ENCODE measurements at places on chromosomes 7 and 10.

- DNase-seq = no peak
These were observed 57.8 kb downstream of the COL26A1 start for GRCh38 chr7:101420436-101420835.

GRCh38 chr7:96388620-96389383 lies 66.9 kb upstream of the SLC25A13 start:
- DNase-seq = no peak

DNA sequence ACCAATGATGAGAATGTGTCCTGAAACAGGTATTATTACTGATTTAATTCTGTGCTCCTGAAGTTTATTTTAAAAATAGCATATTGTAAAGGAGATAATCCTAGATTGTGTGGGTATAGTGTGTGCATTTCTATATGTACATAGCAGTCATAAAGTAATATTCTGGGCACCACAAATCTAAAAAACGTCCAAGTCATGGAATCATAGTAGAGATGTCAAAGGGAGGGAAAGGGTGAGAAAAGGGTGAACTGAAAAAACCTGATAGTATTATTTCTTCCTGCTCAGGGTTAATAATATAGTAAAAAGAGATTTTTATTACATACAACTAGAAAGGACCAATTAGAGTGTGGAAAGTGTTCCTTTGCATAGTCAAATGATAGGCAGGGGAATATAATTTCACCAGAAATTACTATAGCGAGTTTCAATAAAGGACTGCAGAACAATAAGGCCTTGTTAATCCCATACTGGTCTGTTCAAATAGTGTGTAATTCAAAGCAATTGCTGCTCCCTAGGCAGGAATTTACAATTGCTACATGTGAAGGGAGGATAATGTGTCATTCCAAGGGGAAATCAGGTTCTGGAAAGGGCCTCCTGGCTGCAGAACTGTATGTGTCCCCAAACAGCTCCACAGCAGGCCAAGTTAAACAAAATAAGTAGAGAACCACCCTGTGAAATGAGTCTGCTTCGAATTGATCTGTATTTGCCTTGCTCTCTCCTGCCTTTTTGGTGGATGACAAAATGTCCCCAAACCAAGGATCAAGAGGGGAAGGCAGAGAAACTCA lies 42.5 kb upstream of the KMT2E start:
- no peak for DNase-seq

DNA sequence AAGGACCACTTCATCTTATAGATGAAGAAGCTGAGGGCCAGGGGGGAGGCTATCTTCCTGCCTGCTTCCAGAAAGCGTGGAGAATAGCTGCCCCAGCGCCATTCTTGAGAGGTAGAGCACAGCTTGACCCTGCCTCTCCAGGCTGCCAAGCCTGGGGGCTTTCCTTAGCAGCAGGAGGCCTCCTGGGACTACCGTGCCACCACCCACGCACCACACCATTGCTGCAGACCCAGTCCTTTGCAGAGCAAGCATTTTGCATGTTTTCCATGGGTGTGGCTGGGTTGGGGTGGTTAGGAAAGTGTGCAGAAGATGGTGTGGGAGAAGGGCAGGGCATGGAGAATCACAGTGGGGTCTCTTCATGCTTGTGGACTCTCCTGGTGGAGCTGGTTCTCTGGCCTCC lies 64.9 kb downstream of the TBXAS1 start:
- DNase-seq = no peak

GRCh38 chr7:141624763-141625162 lies 73.6 kb downstream of the AGK start:
- no peak for DNase-seq

Data from stimulated activated CD4-positive, alpha-beta T cell treated with anti-CD3 and anti-CD28 coated beads, Interleukin-2, amount 100 ng/mL, for 4 hours (primary cell).